ENCODE measurements at places on chromosomes 2 and 18. TPM values are rescaled to one million over a fixed set of nuclear protein-coding genes. Genes with fewer than 3 reads are reported as not detected.

DNA sequence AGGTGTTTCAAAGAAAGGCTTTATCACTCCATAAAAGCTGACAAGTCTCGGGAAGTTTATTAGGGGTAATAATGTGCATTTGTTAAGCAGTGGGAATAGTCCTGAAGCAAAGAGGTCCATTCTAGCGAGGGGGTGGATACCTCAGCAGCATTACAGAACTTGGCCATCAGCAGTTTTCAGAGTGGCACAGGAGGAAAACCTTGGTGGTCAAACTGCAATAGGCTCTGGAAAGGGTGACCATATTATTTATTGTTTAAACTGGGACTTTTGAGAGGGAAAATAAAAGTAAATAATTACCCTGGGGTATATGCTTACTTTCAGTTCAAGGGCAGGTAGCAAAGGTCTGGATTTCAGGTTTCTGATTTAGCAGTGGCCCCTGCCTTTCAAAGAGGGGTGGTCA lies 115.5 kb upstream of the KLHL14 start:
- H3K27ac ChIP-seq = no peak overlapping the region
- no peak overlapping the region for H3K4me3 ChIP-seq

- no peak overlapping the region for H3K27ac ChIP-seq
- H3K36me3 ChIP-seq = no peaks in the 10 kb centered on the region
- peaks cover 4% of the 10 kb centered on the region for H3K4me1 ChIP-seq
- no peak overlapping the region for H3K4me3 ChIP-seq
- peak; percentile 32 for DNase-seq
Measured at GRCh38 chr18:60568220-60568619, 195.6 kb upstream of the MC4R start.

- H3K36me3 ChIP-seq = no peaks in the 10 kb centered on the region
- no peak overlapping the region for H3K27ac ChIP-seq
- no peak overlapping the region for H3K4me3 ChIP-seq
Measured at GRCh38 chr2:4745056-4745991, 946.9 kb upstream of the SOX11 start.

DNA sequence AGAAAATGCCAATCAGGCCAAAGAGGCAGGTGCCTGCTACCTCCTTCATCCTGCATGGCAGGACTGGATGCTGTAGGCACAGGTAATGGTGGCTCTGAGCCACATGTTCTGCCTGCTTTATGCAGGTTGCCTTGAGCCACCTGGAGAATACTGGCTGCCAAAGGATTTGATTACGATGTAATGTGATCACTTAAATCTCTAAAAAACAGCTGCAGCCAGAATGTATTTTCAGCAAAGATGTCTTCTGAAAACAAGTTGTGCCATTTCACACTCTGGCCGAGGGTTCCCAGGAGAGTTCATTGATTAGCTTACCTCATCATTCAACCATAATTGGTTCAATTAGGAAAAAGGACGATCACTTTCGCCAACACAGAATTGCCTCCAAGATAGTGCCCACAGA lies 17.9 kb upstream of the MSGN1 start:
- no peak for DNase-seq
- no peaks in the 10 kb centered on the region for H3K4me1 ChIP-seq
- H3K27ac ChIP-seq = no peak overlapping the region
- H3K4me3 ChIP-seq = no peak overlapping the region

- H3K4me3 ChIP-seq = no peak overlapping the region
- H3K27me3 ChIP-seq = no peaks in the 10 kb centered on the region
- no peak for DNase-seq
- no peaks in the 10 kb centered on the region for H3K36me3 ChIP-seq
- H3K27ac ChIP-seq = no peak overlapping the region
- peaks cover 2% of the 10 kb centered on the region for H3K4me1 ChIP-seq
Measured at GRCh38 chr2:101690547-101691152, 6.9 kb upstream of the MAP4K4 start.

GRCh38 chr2:177538323-177538722 lies 145.8 kb downstream of the AGPS start:
- no peak overlapping the region for H3K27ac ChIP-seq
- H3K36me3 ChIP-seq = no peaks in the 10 kb centered on the region
- H3K27me3 ChIP-seq = no peaks in the 10 kb centered on the region
- no peaks in the 10 kb centered on the region for H3K4me1 ChIP-seq

- no peaks in the 10 kb centered on the region for H3K36me3 ChIP-seq
- H3K4me3 ChIP-seq = no peak overlapping the region
- peaks cover 14% of the 10 kb centered on the region for H3K4me1 ChIP-seq
- no peak for DNase-seq
- no peak overlapping the region for H3K27ac ChIP-seq
Measured at GRCh38 chr2:227383686-227384085, 4.1 kb downstream of the SCYGR1 start.

GRCh38 chr2:48423376-48423775 lies 106.6 kb upstream of the STON1 start:
- H3K36me3 ChIP-seq = no peaks in the 10 kb centered on the region
- H3K4me1 ChIP-seq = peaks cover 24% of the 10 kb centered on the region
- H3K27me3 ChIP-seq = no peaks in the 10 kb centered on the region
- H3K27ac ChIP-seq = peak overlapping the region; percentile 22

STAT4 gene
- total RNA-seq = 2.2 TPM

ANO7 gene
- total RNA-seq = 2.6 TPM

GAL3ST2 gene
- total RNA-seq = not detected

UGT1A8 gene
- total RNA-seq = 0.46 TPM

Data from PC-3 (cell line).